ENCODE measurements at places on chromosomes 5 and 9.

- DNase-seq = no peak
Observed at GRCh38 chr5:33631786-33632185, 191.0 kb downstream of the TARS1 start.

- DNase-seq = no peak
Observed at GRCh38 chr9:77848404-77848803, 183.2 kb downstream of the GNAQ start.

DNA sequence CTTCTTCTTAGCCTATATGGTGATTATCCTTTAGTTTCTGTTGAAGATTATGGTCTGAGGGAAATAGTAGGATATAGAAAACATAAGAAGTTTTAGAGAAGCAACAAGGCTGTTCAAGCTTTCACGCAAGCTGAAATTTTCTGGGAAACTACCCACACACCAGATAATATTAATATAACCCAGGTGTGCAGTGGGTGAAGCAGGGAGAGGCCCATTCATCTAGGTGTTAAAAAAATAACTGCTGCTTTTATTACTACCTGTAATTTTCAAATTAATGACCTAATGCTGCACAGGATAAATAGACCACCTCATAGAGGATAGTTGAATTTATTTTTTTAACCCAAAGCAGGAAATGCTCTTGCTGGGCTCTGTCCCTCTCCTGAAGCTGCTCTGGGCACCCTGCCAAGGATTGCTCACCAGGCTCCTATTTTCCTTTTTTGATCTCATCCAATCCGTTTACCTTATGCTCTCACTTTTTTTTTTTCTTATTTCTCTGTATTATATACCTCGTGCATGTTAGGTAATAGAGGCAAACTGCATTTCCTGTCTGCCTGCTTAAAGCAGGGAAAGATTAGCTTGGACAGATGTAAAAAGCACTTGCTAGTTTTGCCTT lies 124.3 kb upstream of the SLC12A2 start:
- no peak for DNase-seq

- DNase-seq = no peak
Observed at GRCh38 chr9:109781086-109781485, 1.1 kb downstream of the PALM2AKAP2 start.

GRCh38 chr5:160702934-160703333 lies 149.1 kb downstream of the ATP10B start:
- no peak for DNase-seq

DNA sequence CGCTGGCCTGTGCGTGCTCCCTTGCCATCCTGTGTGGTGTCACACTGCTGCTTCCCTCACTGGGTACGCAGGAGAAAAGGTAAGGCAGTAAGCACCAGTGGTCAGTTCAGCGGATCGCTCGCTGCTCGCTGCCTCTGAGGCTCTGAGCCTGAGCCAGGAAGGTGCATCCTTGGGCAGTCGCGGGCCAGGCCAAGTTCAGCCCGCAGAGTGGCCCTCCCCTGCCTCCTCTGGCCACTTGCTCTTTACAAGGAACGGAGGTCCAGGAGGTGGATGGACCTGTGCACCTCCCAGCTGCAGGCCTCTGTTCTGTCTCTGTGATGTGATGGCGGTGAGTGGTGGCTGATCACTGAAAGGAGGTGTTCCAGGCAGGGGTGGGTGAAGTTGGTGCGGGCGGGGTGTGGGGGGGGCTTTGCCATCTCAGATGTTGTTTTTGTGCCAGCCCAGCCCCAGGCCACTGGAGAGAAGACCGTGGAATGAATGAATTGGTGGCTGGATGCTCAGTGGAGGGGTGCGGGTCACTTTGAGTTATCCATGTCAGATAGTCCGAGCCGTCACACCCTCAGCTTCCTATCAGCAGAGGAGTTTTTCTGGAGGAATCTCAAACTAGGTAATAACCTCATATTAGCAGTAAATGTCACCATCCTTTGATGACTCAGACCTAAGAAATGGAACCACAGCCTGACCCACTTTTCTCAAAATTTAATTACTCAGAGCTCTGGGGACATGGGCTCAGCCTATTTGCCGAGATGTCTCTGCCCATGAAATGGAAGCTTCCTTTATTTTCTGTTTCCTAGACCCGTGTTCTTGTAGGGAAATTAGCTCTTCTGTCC lies 7.3 kb downstream of the COL5A1 start:
- no peak for DNase-seq

- no peak for DNase-seq
Observed at GRCh38 chr5:12659686-12660085, 755.4 kb upstream of the CTNND2 start.

GRCh38 chr9:134877541-134877940 lies 3.1 kb upstream of the FCN2 start:
- no peak for DNase-seq

DNA sequence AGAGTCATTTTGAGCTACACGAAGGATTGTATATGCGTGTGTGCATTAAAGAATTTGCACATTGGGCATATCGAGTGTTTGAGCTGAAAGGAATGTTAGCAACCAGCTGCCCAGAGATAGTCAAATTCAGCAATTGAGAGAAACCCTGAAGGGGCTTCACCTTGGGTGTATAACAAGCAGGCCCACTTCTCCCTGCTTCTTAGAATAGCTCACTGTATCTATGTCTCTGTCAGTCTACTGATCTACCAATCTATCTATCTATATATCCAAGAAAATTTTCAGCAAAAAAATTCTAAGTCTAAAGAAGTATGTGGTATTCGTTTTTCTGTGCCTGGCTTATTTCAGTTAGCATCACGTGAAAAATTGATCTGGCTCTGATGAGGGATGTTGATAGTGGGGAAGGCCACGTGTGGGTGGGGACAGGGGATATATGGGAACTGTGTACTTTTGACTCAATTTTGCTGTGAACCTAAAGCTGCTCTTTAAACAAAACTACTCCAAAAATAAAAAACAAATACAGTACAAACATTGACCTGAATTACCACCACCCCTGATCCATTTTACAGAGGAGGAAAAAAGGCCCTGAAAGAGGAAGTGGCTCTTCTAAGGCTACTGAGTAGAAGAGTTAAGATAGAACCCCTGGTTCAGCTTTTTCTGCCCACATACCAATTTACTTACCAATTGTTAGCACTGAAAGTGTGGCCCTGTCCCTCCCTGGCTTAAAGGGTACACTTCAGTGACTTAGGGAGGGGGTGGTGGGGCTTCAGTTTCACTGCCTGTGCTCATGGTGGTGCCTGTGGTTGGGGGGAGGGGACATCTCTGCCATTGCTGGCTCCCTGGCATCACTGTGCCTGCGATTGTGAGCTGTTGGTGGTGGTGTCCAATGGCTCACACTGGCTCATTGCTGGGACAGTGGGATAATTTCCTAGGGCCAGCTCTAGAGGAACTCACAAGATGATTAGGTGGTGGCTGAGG lies 141.8 kb downstream of the DOCK2 start:
- DNase-seq = no peak

DNA sequence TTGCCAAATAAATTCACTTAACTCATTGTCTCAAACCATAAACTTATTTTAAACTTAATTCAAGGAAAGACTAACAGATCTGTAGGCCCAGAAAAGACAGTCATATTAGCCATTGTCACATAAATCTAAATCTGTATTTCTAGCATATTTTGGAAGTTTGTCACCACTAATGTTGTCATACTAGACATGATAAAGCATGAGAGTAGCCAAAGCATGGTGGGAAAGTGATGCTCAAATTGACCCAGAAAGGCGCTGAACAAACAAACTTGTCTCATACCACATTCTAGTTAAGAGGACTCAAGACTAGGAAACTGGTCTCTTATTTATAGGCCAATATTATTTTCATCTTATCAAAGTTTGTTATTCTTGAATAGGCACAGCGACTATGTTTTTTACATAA lies 99.4 kb downstream of the VCAN start:
- DNase-seq = no peak

- no peak for DNase-seq
Observed at GRCh38 chr9:68974901-68975300, 39.0 kb downstream of the PRKACG start.

GRCh38 chr5:129499208-129499852 lies 39.2 kb downstream of the ADAMTS19 start:
- DNase-seq = no peak

DNA sequence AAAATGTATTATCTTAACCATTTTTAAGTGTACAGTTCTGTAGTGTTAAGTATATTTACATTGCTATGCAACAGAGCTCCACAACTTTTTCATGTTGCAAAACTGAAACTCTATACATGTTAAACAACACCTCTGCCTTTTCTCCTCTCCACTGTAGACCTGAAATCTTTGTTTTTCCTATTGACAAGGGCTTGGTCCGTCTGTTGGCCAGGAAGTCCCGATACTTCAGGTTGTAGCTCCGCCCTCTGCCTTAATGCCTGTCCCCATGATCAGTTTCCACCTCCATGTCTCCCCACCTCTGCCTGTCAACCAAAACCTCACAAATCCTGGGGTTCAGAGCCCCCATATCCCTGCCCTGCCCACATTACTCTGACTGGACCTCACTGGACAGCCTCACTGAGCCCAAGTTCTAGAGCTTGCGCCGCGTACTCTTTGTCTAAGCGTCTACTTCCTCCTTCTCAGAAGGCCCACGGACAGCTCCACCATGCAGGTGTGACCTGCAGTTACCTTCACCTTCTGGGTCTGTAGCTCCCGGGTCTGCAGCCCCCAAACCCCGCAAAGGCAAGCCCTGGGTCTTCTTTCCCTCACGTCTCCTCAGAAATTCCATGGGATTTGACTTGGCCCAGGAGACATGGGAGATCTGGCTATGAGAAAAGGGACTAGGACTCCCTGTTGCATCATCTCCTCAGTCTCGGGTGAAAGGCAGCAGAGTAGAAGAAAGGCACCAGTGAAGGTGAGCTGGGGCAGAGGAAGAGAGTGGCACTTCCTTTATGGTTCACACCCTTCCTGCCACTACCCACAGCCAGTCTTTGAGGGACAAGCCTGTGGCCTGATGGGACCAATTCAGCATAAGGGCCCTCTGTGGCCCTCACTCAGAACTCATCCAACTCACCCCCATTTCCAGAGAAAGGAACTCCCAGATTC lies 8.0 kb downstream of the GLIPR2 start:
- DNase-seq = no peak

DNA sequence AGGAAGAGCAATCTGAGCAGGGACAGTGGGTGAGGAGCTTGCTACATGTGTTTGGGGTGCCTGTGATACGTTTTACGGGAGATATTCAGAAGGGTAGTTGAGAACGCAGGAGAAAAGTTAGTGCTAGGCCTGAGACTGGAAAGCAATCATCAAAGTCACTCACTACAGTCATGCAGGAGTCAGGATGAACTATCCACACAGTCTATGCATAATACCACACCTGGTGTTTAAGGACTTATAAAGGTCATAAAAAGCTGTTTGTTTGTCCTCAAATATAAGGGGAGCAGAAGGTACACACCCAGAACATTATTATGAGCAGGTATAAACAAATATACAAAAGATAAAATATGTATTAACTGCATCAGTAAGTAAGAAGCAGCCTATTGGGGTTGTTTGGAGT lies 176.6 kb downstream of the GNA14 start:
- no peak for DNase-seq

DNA sequence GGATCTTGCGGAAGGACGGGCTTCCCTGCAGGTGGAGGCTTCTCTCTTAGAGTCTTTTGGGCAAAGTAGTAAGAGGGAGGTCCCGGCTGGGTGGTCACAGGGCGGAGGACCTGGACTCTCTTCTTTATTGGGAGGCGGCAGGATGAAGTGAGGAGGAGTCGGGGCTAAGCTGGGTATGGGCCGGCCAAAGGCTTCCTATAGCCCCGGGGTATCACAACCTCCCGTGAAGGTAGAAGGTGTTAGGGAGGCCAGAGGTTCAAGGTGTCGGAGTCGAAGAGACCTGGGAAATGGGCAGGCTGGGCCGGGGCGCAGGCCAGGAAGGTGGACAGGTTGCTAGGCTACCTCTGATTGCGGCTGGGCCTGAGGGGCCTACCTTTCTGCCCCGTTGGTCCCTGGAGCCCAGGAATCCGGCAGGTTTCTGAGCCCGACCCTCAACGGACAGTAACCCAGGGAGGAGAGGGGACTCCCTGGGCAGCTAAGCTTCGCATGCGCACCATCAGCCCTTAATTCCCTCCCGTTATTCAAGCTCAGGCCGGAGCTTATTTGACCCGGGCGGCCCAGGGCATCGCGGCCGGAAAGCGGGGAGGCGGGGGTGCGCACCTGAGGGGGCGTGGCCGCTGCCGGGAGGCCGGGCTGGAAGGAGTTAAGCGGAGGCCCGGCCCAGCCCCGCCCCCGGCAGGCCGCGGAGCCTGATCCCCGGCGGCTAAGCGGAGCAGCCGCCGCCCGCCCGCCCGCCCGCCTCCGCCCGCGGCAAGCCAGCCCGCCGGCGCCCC lies at the start of gene TESK1:
Gene TESK1, plus strand, starts transcription at position 685 of the 773 bp plus-strand sequence. CDS start 358 bp downstream, outside the sequence.
- DNase-seq = peak; percentile 57

GRCh38 chr9:69454321-69454720 lies 129.3 kb downstream of the ENTREP1 start:
- DNase-seq = no peak

DNA sequence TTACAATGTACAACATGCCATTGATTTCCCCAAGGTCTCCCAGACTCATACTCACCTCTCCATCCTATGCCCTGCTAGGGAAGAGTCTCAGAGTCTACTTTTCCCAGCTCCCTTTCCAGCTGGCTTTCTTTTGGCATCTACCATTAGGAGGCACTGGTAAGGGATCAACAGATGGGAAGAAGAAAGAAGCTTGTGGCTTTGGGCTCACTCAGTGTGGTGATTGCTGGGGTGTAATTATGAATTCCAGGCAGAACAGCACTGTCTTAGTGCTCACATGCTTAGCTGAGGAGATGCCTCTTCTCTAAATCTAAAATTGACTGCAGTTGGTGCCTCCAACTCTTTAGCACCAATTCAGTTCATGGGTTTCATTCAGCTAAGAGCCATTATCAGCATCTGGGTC lies 330.0 kb downstream of the PSAT1 start:
- no peak for DNase-seq

GRCh38 chr9:125255781-125256391 lies 5.7 kb upstream of the GAPVD1 start:
- DNase-seq = no peak

DNA sequence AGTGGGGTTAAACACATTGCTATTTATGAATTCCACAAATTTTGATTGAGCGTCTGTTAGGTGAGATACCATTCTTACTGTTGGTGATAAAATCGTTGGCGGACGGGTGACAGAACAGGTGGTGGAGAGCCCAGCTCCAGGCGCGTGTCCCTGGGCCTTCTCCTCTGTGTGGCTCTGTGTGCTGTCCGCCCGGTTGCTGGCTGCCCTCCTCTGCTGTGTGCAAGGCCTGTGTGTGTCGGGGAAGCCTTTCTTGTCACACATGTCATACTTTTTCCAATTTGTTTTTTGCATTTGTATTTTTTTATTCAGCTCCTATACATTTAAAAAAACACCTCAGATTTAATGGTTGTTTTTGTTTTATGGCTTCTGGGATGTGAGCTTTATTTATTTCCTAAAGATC lies 33.9 kb downstream of the TENT4A start:
- DNase-seq = no peak

- no peak for DNase-seq
Observed at GRCh38 chr5:141669520-141669919, 12.5 kb downstream of the ARAP3 start.

GRCh38 chr9:17824191-17824590 lies 245.3 kb downstream of the SH3GL2 start:
- no peak for DNase-seq

DNA sequence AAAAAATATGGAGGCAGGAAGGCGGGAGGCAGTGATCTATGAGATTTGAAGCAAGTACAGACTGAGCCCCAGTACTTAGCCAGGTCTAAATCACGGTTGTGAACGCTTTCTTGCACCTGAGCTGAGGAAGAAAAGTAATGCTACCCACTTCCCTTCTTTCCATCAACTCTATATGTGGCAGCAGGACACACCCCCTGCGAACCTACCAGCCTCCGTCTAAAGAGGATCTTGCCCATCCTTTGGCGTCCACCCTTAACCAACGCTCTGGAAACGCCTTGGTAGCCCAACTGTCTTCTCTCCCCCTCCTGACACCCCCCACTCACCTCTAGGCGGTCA lies 545 bp downstream of the HMGCS1 start:
- no peak for DNase-seq

All from stimulated activated CD8-positive, alpha-beta memory T cell treated with anti-CD3 and anti-CD28 coated beads, Interleukin-7, amount 100 ng/mL, for 1 hour (primary cell).